ENCODE measurements at places on chromosomes 1 and 21.

DNA sequence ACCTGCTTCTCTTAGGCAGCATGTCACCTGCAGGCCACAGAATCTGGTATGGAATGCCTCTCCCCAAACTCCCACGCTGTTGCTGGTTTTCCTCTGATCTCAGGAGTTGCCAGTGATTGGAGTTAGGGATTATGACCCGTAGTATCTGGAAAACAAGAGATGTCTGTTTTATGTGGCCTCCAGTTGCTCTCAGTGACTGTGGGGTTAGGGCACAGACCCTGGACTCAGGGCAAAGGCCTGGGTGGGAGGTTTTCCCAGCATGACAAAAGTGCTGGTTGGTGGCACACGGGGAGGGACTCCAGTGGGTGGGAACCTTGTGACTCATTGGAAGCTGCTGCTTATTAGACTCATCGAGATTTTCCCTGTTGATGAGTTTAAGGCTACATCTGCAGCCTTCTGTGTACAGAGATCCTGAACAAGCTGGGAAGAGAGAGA, at the start of gene NR1I3:
TSS of gene NR1I3 (minus strand) at position 165 of the 435 bp plus-strand sequence. CDS start 1,638 bp downstream, outside the sequence.
- DNase-seq = no peak

DNA sequence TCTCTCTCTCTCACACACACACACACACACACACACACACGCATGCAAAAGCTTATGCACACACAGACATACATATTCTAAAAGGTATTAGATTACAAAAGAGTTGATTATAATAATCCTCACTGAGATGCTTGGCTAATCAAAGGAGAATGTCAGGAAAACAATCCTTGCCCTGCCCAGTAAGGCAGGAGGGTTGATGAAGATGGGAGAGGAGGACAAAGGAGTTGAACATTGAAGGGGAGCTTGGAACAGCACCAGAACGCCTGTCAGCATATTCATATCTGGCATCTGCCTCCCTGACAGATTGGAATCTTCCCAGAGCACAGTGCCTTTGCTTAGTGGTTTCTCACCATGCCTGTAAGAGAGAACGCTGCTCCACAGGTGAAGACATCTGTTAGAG, 68.6 kb upstream of the PALMD start:
- no peak for DNase-seq

- DNase-seq = no peak
Measured at GRCh38 chr21:44010429-44010828, 1.7 kb upstream of the TRAPPC10 start.

- no peak for DNase-seq
Measured at GRCh38 chr1:212410231-212410820, 4.4 kb downstream of the PACC1 start.

DNA sequence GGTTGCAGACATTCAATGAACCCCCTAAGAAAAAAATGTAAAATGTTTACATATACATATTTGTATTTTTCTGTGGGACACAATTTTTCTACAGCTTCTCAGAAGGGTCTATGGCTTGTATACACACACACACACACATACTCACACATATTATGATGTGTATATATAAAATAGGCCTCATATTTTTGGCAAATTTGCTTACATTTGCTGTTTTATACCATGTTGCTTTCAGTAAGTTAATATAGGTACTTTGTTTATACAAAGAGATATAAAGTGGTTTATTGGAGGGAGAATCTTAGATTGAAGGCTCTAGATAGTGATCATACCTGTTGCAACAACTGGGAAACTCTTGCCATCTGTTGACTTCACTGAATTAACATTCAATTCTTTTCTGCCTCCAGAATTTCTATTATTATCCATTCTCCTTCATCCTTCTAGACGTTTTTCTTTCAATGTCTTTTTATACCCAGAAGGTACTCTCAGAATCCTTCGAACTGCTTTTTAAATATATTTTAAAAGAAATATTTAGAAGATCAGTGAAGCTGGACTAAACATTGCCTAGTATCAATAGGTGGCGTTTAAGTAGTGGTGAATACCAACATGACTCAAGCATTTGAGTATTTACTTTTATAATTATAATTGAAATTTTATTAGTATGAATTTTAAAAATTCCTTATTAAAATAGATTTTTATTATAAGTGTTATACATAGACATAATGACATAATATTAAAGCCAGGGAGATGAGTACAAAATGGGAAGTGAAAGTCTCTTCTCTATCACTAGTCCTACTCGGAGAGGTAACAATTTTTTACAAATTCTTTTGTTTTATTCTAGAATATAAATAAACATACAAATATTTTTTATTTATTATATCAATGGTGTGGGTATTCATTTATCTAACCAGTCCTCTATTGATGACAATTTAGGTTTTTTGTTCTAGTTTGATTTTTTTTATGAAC, 10.2 kb downstream of the CD55 start:
- DNase-seq = no peak

DNA sequence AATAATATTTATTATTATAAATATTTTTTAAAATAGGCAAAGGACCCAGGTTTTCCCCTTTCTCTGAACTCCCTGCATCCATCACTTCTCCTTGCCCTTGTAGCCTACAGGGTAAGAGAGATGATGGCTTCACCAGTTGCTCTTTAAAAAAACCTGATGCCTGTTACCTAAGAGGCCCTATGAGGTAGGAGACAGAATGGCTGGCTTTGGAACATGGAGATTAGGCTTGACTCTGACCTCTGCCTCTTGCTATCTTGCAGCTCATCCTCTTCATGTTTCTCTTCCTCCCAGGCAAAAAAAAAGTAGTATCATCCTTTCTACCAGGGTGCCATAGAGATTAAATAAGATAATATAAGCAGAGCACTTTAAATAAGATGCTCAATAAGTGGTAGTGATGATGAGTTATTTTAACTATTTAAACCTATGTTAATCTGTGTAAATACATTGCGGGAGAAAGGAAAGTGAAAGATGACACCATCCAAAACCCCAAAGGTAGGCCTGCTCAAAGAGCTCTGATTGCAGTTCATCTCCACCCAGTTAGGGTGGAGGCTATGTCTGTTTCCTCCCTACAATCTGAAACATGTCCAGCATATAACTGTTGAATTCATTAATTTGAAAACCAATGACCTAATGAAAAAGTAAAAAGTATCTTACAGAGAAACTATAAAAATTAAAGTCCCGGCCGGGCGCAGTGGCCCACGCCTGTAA, 51.8 kb downstream of the RGS2 start:
- DNase-seq = no peak

DNA sequence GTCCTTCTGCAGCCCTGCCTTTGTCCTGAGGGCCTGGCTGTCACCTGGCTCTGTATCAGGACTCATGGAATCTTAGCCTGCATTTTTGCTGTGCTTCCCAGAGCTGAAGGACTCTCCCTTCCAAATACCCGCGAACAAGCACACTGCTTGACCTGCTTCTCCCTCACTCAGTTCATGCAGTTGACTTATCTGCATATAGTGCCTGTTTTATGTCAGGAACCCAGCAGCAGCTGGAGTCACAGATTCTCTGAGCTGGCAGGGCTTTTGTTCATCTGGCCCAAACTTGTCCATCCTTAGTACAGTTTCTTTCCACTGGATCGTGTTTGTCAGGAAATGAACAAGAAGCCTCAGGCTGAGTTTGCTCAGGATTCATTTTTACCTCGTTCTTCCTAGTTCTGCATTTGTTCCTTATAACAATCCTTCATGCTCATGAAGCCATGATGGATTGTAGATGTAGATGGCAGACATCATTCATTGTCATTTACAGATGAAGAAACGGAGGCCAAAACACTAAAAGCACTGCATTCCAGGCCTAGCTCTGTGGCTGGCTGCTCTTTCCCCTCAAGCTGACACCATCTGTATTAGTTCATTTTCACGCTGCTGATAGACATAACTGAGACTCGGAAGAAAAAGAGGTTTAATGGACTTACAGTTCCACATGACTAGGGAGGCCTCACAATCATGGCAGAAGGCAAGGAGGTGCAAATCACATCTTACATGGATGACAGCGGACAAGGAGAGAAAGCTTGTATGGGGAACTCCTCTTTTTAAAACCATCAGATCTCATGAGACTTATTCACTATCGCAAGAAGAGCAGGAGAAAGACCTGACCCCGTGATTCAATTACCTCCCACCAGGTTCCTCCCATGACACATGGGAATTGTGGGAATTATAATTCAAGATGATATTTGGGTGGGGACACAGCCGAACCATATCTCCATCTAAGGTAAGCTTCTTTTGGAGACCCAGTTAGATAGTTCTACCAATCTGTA, 150.9 kb downstream of the HIVEP3 start:
- no peak for DNase-seq

DNA sequence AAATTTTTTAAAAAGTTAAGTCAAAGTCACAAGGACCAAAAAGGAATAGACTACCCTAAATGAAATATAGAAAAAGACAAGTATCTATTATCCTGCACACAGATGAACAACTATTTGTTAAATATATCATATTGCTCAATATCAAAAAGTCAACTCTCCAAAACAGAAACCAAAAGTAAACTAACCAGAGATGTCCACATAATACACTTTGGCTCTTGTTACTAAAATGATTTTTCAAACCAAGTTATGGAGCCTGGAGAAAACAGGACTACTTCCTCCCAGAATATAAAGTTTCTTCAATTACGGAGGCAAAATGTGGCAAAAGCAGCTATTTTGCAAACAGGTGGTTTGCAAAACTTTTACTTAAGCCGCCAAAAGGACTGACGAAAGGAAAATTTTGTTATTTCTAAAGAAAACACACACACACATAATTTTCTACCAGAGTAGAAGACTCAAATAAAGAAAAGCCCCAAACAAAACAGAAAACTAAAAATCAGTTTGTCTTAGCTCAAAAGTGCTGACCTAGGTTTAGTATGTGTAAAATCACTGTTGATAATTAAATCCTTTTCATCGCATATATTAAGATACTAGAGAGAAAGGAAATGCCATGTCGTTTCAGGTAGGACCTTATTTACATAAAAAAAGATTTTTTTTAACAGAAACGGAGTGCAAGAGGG, 1.1 kb downstream of the DPYD start:
- no peak for DNase-seq

DNA sequence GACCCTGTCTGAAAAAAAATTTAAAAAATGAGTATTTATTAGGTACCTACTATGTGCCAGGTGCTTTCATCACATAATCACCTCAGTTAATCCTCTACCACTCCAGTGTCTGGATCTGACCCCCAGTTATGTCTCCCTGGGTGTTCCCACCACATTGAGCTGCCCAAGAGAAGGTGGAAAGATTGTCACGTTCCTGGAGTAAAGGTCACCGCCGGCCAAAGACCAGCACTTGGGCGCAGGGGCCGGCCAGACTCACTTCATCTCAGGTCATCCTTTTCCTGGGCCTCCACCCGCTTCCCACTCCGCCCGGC, 714 bp downstream of the PYCR2 start:
- no peak for DNase-seq

DNA sequence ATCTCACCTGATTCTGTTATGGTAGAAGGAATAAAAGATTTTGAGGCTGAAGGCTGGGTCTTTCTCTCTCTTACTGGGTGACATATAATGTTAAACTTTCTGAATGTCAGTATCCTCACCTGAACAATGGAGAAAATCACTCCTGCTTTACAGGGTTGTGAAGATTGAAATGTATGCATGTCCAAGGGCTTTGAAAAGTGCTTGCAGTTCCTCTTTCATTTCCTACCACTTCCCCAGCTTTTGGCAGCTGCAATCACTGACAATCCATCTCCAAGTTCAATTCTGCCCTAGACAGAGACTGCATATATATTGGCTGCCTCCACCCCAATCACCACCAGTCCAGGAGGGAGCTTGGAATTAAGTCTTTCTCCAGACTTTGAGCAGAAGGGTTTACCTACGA, 39.8 kb downstream of the FAM78B start:
- DNase-seq = no peak

DNA sequence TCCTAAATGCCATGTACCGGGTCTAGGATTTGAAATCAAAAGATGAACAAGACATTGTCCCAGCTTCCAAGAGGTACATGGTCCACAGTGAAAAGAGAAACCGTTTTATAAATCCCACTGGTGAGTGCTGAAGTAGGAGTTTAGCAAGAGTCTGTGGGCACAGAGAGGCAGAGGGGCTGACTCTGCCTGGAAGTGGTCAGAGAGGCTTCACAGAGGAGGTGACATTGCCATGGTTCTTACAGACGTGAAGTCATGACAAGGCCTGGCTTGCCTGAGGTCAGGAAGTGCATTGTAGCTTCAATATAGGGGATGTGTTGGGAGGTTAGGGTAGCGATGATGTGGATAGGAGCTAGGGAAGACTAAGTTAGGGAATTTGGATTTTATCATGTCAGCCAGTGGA, 28.4 kb downstream of the MAPKAPK2 start:
- DNase-seq = no peak

- DNase-seq = no peak
Measured at GRCh38 chr1:220991959-220992704, 112.9 kb downstream of the HLX start.

GRCh38 chr1:115496904-115497527, 144.8 kb upstream of the VANGL1 start:
- DNase-seq = no peak

DNA sequence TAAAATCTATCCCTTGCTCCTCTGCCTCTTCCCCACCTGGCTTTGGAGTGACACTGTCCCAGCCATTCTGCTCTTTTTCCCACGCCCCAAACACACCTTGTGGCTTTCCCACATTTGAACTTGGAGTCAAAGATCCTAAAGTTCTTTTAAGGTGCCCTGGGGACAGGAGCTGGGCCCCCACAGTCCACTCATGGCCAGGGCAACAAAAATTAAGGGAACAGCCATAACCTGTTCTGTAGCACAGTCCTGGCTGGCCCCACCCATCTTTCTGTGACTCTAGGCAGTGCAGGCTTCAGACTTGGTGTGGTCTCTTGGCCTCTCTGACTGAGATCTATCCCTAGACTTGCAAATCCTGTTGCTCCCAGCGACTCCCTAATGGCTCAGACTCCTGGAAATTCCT, 143.0 kb upstream of the MAGI3 start:
- DNase-seq = no peak

GRCh38 chr1:110228381-110228780, 18.3 kb downstream of the KCNC4 start:
- no peak for DNase-seq

DNA sequence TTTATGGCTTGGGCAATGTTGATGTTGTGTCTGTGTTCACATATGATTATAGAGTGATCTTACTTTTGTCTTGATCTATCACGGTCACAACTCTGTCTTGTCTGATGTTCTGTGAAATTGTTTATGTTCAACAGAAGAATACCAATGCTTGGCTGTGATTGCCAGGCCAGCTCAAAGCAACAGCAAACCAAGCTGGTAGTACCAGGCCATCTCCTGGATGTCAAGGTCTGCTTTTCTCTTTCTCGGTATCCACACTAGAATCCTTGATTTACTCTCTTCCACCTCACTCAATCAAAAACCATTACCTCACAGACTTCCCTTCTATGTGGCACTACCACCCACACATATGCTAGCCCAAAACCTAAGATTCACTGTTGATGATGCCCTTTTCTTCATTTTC, 1.3 kb upstream of the CDC7 start:
- no peak for DNase-seq

Data from aorta (tissue), 5 donors.